ENCODE measurements at places on chromosomes 2 and 18.

DNA sequence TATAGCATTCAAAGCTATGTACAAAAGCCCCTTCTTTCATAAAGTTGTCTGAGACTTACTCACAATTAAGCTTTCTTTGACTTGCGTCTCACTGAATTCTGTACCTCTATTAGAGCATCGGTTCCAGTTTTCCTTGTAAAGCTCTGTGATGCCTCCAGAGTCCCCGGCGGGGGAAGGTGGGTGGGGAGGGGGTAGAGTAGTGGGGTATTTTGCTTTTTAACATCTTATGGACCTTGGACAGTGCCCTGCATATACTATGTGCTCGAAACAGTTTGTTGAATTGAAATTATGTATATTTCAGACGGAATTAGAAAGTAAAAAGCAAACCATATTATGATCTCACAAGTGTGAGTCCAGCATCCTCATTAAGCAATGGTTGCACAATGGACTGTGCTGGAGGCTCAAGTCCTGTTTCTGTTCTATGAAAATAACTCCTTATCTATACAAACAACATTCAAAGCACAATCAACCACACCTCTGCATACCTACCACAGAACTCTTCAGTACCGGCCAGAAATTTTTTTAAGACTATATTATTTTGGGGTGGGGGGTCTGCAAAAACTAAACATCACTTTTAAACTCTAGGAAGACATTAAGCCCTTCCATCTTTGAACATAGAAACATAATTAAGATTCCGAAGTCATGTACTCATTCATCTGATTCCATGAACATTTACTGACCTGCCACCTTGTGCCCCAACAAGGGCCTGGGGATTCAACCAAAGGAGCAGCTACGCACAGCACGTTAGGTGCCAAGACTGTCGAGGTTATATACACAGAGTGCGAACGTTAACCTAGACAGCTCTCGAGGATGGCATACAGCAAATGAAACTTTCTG, 908 bp downstream of the STAT1 start:
- DNase-seq: no peak

GRCh38 chr2:29744976-29745375, 176.4 kb downstream of the ALK start:
- no peak for DNase-seq

GRCh38 chr2:17594533-17595401, 54.3 kb downstream of the VSNL1 start:
- DNase-seq: no peak

- no peak for DNase-seq
These were observed 83.6 kb downstream of the FAM161A start for GRCh38 chr2:61770298-61770697.
